ENCODE measurements at places on chromosomes 5 and 9.

- DNase-seq: no peak
Measured at GRCh38 chr5:717143-717542, 24.0 kb upstream of the TPPP start.

DNA sequence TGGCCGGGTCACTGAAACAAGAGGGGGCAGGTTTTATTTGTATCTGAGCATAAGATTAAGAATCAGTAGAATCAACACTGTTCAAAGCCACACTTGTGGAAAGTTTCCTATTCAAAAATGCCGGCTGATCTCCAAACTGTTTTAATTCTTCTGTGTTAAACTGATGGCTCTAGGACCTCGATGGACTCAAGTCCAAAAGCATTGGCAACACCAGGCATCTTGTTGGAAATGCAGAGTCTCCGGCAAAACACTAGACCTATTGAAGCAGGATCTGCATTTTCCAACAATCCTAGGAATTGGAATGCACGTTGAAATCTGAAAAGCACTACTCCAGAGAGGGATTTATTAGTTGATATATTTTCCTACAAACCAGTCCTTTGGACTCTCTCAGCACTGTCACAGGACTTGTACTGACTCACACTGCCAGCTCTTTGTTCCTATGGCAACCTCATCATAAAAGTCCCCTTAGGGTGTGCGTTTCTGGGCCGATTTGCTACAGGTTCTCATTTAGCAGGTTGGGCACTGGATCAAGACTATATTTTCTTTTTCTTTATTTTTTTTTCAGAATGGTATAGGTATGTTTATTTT, 48.1 kb upstream of the PCA3 start:
- DNase-seq: no peak

DNA sequence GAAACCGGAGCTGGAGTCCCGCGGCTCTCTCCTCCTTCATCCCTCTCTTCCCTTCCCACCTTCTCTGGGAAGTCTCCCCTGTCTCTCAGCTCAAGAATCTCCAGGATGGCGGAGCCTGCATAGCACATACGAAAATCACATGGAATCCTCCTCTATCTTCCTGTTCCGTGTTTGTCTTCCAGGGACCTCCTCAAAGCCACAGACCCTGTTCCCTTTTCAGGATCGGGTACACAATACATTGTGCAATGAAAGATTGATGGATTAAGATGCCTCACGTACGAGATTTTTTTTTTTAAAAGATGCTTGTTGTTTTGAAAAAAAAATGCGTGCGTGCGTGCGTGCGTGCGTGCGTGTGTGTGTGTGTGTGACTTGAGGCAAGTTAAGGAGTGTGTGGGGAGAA, 46.6 kb upstream of the OLFM1 start:
- no peak for DNase-seq

GRCh38 chr5:80168388-80169028, 87.3 kb downstream of the SERINC5 start:
- DNase-seq: no peak

- DNase-seq: no peak
Measured at GRCh38 chr9:137720571-137721110, 101.8 kb downstream of the EHMT1 start.

DNA sequence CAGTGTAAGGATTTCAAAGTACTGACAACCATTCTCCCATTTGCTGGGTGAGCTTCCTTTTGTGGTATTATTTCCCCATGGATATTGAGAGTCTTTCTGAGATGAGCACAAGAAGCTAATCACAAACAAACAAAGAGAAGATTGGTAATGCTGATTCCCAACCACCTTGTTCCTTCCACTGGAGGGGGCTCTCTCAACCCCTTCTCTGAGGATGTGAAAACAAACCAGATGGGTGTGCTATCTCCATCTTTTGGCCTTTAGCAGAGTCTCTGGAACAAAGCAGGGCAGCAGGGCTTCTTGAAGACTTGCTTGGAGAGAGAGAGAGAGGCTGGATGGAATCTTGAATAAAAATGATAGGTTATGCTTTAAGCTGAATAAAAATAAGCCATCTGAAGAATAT, 576.7 kb upstream of the ZNF462 start:
- DNase-seq: peak; percentile 24

- DNase-seq: no peak
Measured at GRCh38 chr5:130011986-130012385, 107.7 kb downstream of the CHSY3 start.

- DNase-seq: no peak
Measured at GRCh38 chr9:99416007-99416406, 193.9 kb downstream of the SEC61B start.

DNA sequence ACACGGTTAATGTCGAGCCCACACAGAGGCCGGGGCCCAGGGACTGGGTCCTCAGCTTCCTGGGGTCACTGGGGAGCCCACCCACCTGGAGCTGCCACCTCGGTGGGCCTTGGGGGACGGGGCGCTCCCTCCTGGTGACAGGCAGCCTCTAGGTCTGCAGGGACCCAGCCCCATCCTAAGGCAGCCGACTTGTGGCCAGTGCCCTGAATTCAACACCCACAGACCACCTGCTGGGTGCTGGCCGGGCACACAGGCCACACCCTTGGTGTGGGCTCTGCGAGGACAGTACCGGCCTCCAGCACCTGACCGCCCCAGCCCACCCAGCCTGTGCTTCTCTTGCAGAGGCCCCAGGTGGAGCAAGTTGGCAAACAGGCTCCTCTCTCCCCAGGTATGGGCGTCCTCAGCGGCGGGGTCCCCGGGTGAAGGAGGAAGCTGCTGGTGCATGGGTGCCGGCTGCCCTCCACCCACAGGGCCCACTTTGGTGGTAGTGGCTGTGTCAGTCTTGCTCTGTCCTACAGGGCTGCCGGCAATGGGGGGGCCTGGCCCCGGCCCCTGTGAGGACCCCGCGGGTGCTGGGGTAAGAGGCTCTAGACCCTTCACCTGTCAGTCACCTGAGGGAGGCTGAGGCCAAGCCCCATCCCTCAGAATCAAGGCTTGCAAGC, 8.3 kb downstream of the ENTPD8 start:
- no peak for DNase-seq

DNA sequence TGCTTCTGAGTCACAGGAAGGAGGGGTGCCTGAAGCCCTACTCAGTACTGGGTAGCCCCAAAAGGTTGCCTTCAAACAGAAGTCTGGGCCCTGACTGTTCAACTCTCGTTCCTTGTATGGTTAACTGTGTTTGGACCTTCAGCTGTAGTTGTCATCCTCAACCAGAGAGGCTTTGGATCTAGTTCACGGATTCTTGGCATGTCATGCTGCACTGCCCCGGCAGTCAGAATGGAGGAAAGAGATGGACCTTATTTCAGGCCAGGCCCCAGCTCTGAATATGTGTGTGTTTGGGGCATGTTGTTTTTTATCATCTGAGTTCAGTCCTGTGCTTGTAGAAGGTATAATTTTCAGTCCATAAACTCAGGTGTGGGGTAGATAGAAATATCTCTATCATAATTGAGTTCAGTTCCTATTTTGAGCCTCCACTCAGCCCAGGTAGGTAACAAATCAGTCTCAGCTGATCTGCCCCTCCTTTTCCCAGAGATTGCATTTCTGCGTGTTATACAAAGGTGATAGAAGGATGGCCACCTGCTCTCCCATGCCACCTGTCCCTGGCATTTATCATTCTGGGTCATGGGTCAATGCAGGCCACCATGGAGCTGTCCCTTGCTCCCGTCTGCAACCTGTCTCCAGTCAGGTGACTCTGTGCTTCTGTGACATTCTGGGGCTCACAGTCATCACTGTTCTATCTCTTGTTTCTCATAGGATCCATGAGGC, 127.5 kb upstream of the CPEB4 start:
- DNase-seq: no peak

DNA sequence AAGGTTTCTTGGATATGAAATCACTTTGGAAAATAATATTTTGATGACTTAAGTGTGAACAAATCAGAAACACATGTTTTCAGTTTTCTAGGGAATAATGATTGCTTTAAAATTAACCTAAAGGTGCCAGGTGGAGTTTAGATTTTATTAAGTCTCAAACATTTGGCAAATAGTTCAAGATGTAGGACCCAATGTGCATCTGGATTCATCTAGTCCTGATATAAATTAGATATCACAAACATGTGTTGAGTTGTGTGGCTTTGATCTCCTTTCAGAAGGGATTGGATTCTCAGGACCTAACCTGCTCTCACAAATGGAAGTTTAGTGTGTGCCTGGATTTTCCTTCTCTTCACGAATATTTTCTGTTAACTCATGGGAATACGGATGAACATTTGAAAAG, 291.4 kb upstream of the ISL1 start:
- DNase-seq: no peak

DNA sequence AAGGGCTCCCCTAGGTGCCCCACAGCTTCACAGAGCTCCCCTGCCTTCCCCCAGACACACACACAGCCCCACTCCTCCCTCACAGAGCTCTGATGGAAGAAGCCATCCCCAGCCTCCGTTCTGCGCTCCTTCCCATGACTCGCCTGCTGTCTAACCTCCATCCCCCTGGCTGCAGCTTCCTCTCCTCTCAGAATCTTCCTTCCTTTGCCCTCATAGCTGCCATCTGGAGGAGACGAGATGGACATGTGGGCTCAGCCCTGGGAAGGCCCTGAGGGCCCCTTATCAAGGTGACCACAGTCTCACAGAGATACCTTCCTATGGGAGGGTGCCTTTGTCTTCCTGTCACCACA, 94.3 kb downstream of the PCDH1 start:
- no peak for DNase-seq

DNA sequence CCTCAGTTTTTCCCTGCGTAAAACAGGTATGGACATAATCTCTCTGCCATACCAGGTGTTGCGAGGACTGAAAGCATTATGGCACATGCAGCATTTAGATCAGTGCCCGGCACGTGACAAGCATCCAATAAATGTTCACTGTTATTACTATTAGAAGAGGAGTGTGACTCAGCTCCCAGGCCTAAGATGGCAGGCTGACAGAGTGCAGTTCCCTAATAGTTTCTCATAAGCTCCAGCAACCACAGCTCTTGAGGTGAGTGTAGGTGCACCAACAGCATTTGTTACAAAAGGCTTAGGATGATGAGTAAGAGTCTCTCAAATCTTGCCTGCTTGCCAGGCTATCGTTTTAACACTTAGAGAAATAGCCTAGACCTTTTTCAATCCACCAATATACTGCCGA, 28.9 kb upstream of the GLIS3 start:
- no peak for DNase-seq

DNA sequence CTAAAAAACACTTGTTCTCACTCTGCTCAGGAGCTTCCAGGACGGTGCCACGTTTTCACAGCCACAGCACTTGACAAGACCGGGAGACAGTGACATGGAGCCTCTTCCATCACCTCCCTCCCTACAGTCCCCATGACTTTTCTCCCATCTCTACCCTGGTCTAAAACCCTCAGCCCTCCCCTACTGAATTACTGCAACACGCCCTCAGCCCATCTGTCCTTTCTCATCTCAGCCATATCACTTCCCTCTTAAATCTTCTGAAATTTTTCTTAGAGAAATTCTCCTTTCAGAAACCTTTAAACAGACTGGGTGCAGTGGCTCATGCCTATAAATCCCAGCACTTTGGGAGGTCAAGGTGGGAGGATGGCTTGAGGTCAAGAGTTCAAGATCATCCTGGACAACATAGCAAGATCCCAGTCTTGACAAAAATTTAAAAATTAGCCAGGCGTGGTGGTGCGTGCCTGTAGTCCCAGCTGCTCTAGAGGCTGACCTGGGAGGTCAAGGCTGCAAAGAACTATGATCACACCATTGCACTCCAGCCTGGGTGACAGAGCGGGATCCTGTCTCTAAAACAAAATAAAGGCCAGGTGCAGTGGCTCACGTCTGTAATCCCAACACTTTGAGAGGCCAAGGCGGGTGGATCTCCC, 125.8 kb downstream of the MYO10 start:
- no peak for DNase-seq
